ENCODE measurements at places on chromosomes 5 and 9.

- DNase-seq: no peak
These were observed 138.6 kb downstream of the GNAQ start for GRCh38 chr9:77892955-77893514.

- no peak for DNase-seq
These were observed 197.0 kb downstream of the AOPEP start for GRCh38 chr9:94923326-94924089.

DNA sequence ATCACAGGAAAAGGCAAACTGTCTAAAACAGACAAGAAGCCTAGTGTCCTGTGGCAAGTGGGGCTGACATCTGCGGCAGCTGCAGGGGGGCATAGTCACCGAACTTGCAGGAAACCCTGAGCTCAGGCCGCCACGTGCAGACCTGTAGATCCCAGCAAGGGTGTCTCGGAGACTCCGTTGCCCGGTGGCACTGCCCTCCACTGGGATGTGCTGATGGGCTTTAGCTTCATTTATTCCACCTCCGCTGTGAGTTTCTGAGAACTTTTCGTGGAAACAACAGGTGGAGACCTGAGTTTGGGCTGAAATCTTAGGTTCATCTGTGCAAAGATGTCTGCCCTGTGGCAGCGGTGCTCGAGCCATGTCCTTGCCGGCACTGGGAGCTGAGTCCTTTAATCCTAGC, 22.1 kb downstream of the CEP72 start:
- no peak for DNase-seq

GRCh38 chr9:20651939-20652338, 29.6 kb upstream of the MLLT3 start:
- DNase-seq: no peak

DNA sequence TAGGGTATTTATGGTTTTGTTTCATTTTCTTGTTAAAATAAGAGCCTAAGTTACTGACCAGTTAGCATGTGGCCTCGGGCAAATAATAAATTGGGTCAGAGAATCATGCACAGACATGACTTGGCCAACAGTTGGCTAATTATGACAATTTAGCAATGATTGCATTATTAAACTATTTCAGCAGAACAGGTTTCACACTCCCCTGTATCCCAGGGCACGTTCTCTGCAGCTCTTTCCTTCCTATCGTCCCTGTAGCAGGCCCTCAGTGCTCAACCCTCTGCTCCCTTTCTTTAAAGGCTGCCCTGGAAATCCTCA, 167.9 kb downstream of the TSSK1B start:
- no peak for DNase-seq

DNA sequence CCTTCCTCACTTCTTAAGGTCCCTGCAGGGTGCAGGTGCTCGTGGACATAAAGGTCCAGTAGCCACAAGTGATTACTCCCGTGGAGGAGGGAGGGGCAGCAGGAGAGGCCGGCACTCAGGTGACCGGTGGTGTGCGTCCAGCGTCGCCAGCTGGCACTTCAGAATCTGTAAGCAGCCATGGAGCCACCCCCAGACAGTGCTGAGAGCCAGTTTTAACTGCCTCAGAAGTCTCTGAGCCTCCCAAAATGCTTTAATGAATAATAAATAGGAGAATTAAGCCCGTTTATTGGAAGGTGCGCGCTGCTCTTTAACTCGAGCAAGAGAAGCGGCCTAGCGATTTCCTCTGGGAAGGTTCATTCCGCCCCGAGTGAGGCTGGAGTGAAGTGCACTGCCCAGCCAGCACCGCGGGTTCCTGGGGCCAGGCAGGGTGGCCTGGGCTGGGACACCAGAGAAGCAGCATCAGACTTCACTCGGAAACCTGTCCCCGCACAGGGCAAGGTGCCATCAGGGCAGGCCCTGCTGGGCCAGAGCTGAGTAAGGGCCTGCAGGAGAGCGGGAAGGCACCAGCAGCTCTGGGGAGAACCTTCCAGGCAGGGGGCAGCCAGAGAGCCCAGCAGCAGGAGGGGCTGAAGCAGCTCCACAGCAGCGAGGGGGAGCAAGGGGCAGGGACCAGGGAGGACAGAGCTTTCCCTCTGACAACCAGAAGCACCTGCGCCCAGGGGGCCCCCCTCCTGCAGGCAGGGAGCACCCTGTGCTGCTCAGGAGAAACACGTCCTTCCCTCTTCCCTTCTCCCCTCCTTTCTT, 61.2 kb downstream of the VAV2 start:
- DNase-seq: no peak

DNA sequence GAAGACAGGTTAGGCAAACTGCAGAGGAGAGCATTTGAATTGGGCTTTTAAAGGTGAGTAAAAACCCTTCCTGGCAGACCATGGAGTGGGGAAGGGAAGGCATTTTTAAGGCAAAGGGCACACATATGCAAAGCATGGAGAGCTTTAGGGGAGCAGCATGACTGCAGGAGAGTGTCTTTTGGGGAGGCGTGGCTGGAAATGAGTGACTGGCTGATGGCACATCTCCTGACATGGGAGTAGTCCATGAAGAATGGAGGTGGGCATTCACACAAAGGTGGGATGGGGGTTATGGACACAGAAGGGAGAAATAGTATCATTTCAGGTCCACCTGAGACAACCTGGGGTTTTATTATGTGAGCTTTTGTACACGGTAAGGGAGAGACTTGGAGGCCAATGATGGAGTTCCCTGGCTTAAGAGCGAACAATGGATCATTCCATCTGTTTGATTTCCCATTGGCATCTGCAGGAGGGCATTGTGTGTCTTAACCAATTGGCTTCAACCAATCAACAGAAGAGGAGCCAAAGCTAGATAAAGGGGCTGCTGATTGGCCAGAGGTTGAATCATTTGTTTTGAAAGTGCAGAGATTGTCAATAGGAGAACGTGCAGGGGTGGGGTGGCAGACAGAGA, 2.1 kb downstream of the NSG2 start:
- no peak for DNase-seq

DNA sequence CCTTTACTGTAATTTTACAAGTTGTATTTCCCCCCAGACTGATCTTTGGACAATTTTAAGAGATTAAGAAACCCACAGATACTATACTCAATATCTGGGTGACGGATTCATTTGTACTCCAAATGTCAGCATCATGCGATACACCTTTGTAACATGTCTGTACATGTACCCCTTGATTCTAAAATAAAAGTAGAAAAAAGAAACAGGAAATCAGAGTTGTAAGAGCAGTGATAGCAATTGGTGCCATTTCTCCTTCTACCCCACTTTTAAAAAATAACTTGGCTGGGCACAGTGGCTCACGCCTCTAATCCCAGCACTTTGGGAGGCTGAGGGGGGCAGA, 116.9 kb downstream of the FGF1 start:
- no peak for DNase-seq

DNA sequence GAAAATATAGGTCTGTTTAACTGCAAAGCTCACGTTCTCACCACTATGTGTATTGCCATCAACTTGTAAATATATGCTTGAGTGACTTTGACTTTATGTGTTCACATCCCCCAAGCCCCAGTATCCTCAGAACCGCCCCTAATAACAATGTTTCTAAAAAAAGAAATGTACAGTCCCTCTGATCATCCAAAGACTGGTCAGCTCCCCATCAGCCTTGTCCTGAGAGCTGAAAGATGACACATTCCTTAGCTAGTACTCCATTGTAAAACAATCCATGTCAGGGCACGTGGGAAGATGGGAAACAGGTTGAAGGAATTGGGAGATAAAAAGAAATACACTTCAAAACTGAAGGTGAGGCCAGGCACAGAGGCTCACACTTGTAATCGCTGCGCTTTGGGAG, 279.4 kb upstream of the WWC1 start:
- no peak for DNase-seq

GRCh38 chr5:52993367-52993766, 4.2 kb downstream of the ITGA2 start:
- DNase-seq: no peak

DNA sequence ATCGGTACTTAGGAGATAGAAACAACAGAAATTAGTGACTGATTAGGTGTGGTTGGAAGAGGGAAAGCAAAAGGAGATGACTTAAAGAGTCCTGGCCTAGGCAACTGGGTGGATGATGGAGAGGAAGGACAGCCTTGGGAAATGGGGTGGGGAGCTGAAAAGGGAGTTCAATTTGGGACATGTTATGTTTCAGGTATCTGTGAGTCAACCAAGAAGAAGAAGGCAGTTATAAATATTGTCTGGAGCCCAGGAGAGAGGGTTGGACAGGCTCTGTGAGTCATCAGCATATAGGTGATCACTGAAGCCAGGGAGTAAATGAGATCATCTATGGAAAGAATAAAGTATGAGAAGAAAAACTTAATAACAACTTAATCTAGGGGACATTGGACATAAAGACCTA, 357.7 kb downstream of the NPR3 start:
- DNase-seq: no peak

- no peak for DNase-seq
These were observed 45.6 kb upstream of the TRIM32 start for GRCh38 chr9:116641292-116642059.

- no peak for DNase-seq
These were observed 465.0 kb downstream of the EBF1 start for GRCh38 chr5:158634714-158635113.

- DNase-seq: no peak
These were observed 3.7 kb downstream of the CNTLN start for GRCh38 chr9:17138503-17138902.

GRCh38 chr5:105460721-105461120, 1898.1 kb upstream of the NUDT12 start:
- DNase-seq: no peak

DNA sequence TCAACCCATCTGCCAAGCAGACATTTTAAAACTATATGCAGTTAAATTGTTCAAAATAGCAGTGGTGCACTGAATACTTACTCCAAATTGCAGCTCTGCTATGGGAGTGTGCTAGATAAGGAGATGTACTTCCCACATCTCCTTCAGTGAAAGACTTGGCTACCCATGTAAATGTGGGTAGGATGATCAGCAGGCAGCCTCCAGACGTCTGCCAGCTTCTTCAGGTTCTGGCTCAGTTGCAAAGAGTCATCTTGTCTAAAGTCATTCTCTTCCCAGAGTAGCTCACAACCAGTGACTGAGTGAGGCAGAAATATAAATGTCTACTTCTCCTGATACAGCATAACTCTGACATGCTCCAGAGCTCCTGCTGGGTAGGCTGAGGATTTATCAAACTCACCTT, 1050.0 kb upstream of the CDH10 start:
- DNase-seq: no peak

DNA sequence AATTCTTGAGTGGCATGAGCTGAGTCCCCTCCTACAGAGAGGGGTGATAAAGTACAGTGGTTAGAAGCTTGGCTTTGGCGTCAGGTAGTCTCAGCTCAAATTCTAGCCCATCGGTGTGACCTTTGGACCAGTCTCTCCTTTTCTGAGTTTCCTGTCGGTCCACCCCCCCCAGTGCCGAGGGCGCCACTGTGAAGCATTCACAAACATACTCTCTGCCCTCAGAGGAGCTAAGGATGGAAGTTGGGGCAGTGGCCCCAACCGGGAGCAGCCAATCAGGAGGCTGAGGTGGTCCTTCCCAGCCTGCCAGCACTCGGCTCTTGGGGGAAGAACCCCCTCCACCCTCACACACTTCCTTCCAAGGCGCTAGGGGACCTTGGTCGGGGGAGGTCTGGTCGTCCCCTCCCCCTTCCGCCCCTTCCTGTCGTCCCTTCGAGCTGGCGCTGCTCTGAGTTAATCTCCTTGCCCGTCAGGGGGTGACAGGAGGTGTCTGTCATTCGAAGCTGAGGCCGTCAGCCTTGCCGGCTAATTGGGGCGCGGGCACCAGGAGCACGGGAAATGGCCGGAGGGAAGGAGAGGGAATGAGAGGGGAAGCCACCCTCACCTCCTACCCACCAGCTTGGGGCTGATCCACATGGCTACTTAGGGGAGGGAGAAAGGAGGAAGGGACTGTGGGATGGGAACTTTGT, 53.0 kb downstream of the CXXC5 start:
- DNase-seq: no peak

DNA sequence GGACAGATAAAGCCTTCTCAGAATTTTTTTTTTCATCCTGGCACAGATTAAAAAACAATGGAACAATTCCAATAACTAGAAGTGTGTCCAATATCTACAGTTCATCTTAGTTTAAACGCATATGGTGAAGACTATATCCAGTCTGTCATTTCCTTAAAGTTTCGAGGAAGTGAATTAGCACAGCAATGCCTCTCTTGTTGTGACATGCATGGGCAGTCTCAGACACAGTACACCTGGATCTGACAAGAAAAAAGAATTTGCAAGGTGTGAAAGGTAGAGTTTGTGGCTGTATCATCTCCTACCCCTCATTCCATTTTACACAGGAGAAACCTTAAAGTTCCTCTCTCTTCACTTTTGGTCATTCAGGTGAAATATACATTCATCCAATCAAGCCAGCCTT, 100.6 kb upstream of the ADAMTS19 start:
- no peak for DNase-seq

- no peak for DNase-seq
These were observed 493.1 kb downstream of the ZNF608 start for GRCh38 chr5:124253203-124253810.

DNA sequence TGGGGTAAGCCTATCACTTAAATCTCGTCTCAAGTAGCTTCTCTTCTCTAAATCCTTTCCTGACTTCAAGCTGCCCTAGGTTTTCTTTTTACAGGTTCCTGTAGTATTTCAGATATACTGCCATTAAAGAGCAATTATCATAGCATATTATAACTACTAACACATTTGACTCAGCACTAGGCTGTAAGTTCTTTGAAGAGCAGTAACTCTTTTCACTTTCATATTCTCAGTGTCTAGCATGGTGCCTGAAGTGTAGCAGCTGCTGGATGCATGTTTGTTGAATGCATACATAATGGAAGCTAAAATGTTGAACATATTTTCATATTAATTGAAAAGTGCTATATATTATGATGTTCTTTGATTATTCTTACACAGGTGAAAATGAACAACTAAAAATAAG, 22.5 kb downstream of the CCDC152 start:
- DNase-seq: no peak

DNA sequence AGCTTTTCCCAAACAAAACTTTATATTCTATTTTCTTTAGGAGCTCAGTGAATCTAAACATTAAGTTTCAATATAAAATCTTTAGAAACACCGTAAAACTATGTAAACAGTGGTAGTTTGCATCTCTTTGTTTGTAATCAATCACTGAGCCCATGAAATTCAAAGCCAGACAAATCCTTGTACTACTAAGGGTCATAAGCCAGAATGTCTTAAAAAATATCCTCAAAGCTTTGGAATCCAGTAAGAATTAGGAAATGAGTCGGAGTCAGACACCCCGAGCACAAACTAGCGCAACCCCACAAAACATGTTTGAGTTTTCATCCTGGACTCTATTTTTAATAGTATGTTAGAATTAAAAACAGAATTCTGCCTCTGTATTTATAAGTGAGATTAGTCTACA, 153.8 kb downstream of the HSPA4 start:
- no peak for DNase-seq

- DNase-seq: no peak
These were observed 8.7 kb upstream of the TRPC7 start for GRCh38 chr5:136374003-136374402.

DNA sequence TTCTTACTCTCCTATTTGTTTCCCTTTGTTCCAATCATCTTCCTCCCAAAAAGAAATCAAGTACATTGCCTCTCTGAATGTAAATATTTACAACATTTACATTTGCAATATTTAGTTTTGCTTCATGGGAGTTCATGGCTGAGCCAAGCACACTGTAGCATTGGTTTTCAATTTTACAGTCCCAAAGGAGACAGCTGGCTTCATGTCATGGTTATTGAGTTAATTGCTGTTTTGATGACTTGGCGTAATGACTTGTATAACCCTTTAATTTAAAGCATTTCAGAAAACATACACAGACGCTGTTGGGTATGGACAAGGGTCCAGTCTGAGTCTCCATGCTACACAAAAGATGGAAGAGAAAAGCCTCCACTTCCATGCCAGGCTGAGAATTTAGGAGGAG, 25.6 kb upstream of the VLDLR start:
- DNase-seq: no peak

All from GM12891 (cell line).